ENCODE measurements at places on chromosomes 2 and 18.

GRCh38 chr2:127067620-127068350 lies 39.2 kb downstream of the BIN1 start:
- DNase-seq, result peak; percentile 69

DNA sequence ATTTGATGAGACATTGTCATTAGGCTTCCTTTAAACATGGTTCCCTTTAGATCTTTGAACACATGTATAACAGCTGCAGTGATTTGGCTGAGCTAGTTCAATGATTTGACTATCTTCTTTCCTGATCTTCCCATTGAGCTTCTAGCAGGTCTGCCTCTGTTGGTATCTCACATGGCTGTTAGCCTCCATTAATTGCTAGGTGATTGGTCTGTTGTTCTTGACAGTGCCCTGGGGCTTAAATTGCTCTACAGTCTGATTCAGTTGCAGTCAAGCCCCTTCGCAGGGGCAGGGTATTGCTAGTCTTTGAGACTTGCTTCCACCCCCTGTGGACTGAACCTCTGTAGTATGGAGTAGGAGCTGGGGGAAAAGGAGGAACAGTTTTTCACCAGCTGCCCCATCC lies 24.1 kb downstream of the SKA1 start:
- no peak for DNase-seq

- no peak for DNase-seq
Measured at GRCh38 chr18:8046441-8046840, 479.3 kb downstream of the PTPRM start.

GRCh38 chr2:208573569-208573968 lies 167.0 kb downstream of the PTH2R start:
- no peak for DNase-seq

DNA sequence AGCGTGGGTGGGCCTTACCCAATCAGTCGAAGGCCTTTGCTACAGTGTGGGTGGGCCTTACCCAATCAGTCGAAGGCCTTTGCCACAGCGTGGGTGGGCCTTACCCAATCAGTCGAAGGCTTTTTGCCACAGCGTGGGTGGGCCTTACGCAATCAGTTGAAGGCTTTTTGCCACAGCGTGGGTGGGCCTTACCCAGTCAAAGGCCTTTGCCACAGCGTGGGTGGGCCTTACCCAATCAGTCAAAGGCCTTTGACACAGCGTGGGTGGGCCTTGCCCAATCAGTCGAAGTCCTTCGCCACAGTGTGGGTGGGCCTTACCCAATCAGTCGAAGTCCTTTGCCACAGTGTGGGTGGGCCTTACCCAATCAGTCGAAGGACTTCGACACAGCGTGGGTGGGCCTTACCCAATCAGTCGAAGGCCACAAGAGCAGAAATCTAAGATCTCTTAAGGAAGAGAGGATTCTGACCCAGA lies 16.3 kb upstream of the GAL3ST2 start:
- no peak for DNase-seq

DNA sequence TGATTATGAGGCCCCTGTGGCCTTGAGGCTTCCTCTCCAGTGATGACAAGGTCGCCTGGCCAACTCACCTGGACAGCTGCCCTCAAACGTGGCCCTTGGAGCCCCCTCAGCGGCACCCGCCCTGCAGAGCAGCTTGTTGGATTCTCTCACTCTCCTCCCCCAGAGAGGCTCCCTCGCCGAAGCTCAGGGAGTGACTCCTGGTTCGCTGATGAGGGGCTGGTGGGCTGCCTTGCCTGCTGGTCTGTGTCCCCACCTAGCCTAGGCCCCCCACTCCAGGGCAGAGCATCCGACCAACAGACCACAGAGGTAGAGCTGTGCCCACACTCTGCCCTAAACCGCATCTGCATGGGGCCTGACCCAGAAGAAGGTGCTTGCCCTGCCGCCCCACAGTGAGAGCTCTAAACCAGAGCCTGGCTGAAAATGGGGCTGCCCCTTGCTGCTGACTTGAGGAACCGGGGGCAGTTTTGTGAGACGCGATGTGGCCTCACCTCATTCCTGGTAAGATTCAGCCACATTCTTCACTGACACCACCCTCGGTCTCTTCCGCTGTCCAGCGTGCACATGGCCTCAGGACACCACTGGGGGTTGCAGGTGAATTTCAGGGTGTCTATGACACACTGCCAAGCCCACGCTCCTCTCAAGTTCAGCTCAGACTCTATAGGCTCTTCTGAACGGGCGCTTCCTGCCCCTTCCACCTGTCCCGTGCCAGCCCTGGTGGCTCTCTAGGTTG lies 131.6 kb downstream of the CABLES1 start:
- DNase-seq, result no peak

- no peak for DNase-seq
Measured at GRCh38 chr2:76826691-76827090, 695.5 kb downstream of the LRRTM4 start.

DNA sequence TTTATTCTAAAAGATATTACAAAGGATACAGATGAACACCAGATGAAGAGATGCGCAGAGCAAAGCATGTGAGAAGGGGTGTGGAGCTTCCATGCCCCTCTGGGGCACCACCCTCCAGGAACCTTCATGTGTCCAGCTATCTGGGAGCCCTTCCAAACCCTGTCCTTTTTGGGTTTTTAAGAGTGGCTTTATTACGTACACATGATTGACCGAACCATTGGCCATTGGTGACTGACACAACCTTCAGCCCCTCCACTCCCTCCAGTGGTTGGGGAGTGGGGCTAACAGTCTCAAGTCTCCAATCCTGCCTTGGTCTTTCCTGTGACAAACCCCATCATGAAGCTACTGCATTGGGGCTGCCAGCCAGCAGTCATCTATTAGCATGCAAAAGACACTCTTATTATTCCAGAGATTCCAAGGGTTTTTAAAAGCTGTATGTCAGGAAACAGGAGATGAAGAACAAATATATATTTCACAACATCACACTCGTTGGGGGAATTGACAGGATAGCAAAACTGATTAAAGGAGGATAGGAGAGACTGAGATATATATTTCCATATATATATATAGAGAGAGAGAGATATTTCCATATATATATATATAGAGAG lies 19.4 kb downstream of the IL1B start:
- DNase-seq, result no peak

GRCh38 chr2:231691251-231691772 lies 17.0 kb upstream of the PTMA start:
- no peak for DNase-seq

- DNase-seq, result no peak
Measured at GRCh38 chr2:148876595-148877402, 1.8 kb downstream of the KIF5C start.

DNA sequence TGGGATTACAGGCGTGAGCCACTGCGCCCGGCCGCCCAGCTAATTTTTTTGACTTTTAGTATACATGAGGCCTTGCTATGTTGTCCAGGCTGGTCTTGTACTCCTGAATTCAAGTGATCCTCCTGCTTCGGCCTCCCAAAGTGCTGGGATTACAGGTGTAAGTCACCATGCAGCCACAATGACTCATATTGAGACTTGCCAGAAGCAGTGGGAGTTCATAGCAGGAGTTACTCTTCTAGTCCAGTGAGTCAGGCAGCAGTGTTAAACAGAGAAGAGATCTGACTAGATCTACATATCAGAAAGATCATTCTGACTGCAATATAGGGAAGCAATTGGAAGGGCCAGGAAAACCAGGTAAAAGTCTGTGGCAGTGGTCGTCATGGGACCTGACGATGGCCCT lies 1.5 kb upstream of the FLACC1 start:
- DNase-seq, result peak; percentile 59

DNA sequence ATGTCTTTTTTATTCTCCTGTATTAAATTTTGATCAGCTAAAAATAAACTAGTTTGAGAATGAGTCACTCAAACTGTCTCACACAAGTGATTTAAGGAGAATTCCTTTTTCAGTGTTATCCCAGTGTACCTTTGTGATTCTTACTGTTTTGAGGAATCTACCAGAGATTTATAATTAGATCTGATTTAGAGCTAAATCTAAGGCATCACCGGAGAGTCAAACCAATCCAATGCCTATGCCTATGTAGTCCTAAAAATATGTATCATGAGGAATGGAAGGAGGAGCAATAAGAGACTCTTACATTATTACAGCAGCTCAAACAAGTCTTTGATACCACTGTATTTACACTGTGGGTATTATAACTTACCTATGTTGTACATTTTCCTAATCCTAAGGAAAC lies 63.4 kb upstream of the CYP20A1 start:
- DNase-seq, result no peak

DNA sequence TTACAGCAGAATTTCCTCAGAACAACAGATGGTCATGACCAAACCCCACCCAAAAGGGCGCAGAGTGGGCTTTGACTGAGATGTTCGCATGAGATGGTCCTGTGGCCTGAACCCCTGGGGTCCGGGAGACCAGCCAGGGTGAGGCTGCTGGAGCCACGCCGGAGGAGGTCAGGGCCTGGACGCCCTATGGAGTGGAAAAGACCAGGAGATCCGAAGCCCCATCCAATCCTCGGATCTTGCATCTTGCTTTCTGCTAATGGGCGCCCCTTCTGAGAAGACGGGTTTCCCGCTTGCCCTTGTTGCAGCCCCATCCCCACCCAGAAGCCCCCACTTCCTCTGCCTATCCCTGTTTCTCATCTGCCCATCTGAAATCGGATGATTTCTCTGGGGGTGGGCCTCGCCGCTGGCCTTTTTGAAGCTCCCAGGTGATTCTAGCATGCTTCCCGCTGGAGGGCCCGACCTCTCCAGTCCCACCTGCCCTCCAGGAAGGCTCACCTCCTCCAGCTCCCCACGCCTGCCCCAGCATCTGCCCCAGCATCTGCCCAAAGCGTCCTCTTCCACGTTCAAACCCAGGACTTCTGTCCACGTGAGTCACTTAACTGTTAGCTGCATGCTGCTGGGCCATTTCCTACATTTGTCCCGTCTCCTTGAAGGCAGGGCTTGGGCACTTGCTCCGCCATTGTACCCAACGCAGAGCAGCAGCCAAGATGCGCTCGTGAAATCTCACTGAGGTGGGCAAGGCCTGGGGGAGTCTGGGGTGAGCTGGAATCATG lies 4.3 kb upstream of the CNDP1 start:
- DNase-seq, result no peak

GRCh38 chr2:116820986-116821385 lies 993.5 kb upstream of the DDX18 start:
- no peak for DNase-seq

GRCh38 chr18:55248495-55248894 lies 289.2 kb upstream of the CCDC68 start:
- DNase-seq, result no peak

GRCh38 chr18:78721238-78721875 lies 258.3 kb upstream of the SALL3 start:
- DNase-seq, result no peak

DNA sequence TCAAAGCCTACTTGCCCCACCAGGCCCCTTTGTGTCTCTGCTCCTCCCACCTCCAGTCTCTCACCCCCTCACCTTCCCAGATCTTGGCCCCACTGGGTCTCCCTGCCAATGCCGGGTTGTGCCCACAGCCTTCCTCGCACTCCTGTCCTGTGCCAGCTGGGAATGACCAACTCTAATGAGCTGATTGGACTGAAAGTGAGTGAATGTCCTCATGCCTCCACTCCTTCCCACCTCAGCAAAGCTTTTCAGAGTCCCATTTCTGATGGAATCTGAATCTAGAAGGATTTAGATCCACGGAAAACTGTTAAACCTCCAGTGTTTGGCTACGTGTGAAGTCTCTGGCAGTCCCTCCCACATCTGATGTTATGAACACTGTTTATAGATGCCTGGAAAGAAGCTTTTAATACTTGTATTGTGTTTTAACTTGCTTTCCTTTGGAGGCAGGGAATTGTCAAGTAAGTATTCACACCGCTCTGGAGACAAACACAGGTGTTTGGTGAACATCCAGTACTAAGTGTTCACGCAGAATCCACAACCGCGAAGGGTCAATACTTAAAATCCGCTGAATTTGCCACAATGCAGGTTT lies 103.9 kb downstream of the RTN4 start:
- no peak for DNase-seq

DNA sequence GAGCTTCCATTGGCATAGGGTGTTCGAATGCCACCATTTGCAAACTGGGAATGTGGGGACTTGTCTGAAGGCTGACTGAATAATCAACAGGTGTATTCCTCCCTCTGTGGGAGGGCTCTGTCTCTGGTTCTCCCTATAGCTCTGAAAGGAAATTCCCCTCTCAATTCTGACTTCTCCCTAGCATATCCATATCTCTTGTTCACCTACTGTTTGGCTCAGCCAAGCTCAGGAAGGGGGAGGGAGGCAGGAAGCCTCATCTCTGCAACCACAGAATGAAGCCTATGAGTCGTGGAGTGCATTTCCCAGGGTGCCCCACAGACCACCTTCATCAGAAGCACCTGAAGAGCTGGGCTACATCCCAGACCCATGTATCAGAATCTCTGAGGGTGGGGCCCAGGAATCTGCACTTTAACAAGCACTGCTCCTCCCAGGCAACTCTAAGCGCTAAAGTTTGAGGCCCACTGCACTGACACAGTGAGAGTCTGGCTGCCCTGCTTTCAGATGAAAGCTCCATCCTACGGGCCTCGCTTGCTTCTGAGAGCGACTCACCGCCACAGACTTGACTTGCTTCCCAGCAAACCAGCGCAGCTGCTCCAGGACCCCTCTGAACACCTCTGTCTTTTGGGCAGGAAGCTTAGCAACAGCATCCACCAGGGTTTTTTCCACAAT lies 32.0 kb downstream of the XDH start:
- no peak for DNase-seq

GRCh38 chr2:28613633-28614501 lies 118.0 kb downstream of the PLB1 start:
- peak; percentile 39 for DNase-seq

DNA sequence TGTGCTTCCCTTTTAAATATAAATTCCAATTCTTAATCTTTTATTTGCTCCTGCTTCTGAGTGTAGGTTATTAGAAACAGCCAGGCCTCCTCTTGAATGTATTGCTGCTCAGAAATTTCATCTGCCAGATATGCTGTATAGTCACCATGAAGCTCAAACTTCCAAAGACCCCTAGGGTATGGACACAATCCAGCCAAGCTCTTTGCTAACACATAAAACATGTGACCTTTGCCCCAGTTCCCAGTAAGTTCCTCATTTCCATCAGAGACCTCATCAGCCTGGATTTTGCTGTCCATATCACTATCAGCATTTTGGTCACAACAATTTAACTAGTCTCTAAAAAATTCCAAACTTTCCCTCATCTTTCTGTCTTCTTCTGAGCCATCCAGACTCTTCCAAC lies 75.2 kb downstream of the MAP2 start:
- DNase-seq, result no peak

- DNase-seq, result no peak
Measured at GRCh38 chr2:170500770-170501169, 214.4 kb upstream of the SP5 start.

- no peak for DNase-seq
Measured at GRCh38 chr2:2831633-2832032, 500.6 kb upstream of the MYT1L start.

GRCh38 chr2:32360416-32360815 lies 3.6 kb downstream of the BIRC6 start:
- DNase-seq, result peak; percentile 31

All from fibroblast of pulmonary artery (primary cell).